Spleen (tissue), 13 donors: ENCODE measurements at places on chromosomes 7 and 10.
A peak's percentile ranks its signal among the peaks of the same experiment; 100 is the strongest.

GRCh38 chr10:436013-436697, 253.3 kb downstream of the DIP2C start:
- no peak for DNase-seq

- no peak for DNase-seq
These were observed 71.4 kb upstream of the NFKB2 start for GRCh38 chr10:102324061-102324460.

DNA sequence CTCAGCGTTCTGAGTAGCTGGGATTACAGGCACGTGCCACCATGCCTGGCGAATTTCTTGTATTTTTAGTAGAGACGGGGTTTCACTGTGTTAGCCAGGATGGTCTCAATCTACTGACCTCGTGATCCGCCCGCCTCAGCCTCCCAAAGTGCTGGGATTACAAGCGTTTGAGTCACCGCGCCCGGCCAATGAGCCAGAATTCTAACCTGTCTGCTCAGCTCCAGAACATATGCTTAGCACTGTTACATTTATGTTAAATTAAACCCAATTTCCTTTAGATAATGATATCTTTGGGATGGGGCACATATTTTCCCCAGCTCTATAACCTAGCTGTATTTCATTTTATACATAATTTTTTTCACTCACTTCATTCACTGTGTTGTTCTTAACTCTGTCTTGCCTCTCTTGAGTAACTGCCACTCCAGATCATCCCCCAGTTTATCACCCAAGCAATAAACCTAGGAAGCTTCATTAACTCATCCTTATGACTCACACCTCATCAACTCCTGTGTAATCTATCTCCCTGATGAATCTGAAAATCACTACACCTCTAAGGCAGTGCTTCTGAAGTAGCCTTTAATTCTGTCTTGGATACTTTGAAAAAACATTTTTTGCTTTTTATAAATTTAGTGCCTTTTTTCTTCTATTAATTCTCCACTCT, 559.7 kb upstream of the ZWINT start:
- no peak for DNase-seq

GRCh38 chr10:133307776-133308420, 774 bp downstream of the TUBGCP2 start:
- peak; percentile 94 for DNase-seq

DNA sequence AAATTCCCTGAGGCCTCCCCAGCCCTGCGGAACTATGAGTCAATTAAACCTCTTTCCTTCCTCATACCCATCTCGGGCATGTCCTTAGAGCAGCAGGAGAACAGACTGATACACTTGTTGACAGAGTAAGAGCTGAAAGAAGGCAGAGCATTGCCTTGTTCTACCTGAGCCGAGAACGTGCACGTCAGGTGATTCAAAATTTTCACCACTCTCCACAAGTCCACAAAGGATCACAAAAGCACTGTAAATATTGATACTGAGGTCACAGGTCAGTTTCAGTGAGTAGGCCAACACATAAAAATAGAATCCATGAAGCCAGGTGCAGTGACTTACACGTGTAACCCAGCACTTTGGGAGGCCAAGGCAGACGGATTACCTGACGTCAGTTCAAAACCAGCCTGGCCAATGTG, 27.8 kb downstream of the DCLRE1C start:
- no peak for DNase-seq
